Fibroblast of mammary gland (primary cell): ENCODE measurements at places on chromosomes 4 and X.

DNA sequence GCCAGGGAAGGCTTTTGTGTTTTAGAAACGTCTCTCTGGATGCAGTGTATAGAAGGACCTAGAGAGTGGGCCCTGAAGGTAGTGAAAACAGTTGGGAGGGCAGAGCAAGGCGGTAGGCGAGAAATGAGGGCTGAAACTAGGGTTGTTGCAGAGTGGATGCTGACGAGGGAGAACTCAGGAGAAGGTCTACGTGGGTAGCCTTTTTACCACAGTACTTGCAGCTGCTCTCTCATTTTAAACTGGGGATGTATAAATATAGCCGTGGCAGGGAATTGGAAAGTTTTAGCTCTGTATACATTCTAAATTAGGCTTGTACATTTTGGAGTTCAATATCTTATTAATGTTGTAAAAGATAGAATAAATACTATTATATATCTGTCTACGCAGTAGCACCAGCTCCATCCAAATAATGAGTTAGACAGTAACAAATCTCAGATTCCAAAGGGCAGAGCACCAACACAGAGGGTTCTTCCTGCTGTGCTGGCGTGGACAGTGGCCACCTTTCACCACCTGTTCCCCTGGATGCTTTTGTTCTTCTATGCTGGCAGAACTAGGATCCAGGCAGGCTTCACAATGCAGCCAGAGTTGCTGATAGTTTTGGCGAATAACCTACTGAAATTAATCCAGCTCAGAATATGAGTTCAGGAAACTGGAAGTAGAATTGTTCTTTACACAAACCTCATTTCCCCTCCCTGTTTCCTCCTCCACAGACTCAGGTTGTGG is 31.7 kb downstream of the CCNG2 start:
- no peak for DNase-seq

DNA sequence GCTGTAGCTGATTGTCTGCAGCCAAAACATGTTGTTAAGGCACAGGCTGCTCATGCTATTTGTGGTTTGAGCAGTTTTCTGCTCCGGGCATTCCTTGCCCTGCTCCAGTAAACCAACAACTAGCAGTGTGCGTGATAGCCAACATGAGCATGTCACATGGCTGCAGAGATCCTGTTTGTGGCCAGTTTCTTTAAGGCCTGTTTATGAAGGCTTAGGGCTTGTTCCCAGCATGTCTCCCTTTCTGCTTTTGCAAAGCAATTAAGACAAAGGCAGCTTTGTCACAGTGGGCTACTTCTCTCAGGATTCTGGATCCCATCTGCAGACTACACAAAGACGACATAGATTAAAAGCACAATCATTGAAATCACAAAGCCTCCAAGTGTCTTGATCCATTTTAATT is 160.5 kb downstream of the ZNF518B start:
- DNase-seq: no peak

DNA sequence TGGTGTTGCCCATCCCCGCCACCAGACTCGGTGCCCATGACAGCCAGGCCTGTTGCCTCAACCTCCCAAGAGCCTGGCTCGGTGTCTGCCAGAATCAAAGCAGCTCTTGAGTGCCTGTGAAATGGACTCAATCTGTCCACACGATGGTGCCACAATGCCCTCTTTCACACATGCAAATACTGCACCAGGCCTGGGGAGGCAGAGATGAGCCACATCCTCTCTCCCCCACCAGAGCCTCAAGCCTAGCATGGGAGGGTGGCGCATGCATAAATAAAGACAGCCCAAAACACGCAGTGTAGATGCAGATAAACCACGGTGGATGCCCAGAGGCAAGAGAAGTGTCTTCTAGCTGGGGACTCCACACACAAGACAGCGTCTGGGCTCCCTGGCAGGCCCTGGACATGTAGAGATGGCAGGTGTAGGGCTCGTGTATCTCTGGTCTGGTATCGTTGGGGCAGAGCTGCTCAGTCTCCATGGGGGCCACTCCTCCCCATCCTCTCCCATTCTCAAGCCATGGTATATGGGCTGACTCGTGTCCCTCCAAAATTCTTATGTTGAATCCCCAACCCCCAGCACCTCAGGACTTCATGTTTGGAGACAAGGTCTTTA is 65.6 kb downstream of the JAKMIP1 start:
- DNase-seq: no peak

DNA sequence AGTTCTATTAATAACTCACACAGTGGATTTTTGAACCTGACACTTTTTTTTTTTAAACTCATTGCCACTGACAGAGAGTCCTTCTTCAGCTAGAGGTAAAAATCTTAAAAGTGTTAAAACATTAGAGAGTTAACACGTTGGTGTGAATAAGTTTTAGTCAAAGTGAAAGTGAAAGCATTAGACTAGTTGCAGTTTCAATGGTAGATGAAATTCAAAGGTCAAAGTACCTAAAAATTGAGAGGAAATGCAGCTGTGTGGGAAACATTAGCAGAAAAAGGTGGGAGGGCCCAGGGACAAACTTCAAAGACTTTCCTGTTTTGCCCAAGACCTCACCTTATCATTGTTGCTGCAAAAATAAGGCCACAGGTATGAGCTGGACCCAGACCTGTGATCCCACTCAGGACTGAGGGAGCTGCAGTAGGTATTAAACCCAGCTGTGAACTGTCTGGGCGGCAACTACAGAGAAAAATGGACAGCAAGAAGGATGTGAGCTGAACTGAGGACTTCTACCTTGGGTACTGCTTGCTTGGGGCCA is 17.6 kb upstream of the GABRA4 start:
- no peak for DNase-seq

DNA sequence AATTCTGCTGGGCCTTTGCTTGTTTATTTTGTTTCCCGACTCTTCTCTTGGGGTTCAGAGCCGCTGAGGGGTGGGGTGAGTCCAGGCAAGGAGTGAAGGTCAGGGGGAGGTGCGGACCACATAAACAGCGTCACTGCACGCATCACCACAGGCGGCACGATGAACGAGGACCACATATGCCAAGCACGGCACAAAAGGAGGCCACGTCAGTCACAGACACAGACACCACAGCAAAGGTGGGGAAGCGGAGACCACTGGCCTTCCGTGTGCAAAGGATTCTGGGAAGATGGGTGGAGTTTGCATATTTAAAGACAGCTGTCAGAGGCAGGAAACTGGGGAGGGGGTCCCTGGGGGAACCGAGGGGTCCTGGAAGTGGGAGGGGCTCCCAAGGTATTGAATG is 10.3 kb upstream of the TIMP1 start:
- no peak for DNase-seq

GRCh38 chr4:76658231-76659102 is 223.4 kb downstream of the SHROOM3 start:
- DNase-seq: peak; percentile 87

GRCh38 chrX:94400488-94400887 is 726.5 kb downstream of the FAM133A start:
- DNase-seq: no peak

- DNase-seq: no peak
Measured at GRCh38 chrX:85882601-85883000, 164.8 kb downstream of the CHM start.

GRCh38 chr4:74618659-74619058 is 173.7 kb downstream of the AREG start:
- DNase-seq: peak; percentile 86

DNA sequence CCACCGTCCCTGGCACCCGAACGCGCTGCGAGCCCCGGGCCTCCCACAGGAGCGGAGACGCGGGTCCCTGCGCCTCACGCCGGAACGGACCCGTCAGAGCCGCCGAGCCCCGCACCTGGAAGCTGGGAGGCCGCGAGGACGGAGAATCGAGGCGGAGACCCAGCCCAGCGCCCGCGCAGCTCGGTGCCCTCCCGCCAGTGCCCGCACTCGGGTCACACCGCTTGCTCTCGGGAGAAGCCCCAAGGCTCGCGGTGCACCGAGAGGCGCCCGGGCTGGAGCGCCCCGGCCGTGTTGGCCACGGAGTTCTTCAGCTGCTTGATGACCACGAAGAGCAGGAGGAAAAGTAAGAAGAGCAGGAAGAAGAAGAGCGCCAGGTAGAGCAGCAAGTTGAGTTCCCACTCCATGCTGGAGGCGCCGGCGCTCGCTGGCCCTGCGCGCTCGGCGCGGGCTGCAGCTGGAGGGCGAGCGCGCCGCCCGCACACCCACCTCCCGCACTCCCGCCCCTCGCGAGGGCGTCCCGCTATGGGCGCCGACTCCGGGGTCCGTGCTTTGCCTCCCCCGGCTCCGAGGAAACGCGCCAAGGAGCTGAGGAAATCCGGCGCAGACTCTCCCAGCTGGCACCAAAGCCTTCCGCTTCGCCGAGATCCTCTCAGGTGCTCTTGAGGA is at the start of gene SMIM43:
SMIM43 (minus strand) TSS at position 463 of the 666 bp plus-strand sequence; CDS start at position 404, 59 bp downstream.
- no peak for DNase-seq

DNA sequence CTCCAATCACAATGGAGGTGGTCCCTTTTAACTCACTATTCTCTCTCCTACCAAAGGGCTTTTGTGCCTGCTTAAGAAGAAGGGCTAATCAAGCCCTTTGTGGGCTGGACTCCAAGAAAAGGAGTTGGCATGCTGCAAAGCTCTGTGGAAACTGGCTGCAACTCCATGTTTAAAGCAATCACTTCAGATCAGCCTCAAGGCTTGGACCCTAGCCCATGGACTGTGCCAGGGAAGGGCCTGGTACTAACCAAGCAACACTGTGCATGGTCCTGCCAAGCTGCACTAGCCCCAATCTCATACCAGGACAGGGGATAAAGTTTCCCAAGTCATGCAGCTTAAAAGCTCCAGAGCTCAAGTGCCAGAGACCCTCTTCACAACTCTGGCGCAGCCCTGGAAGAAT is 86.7 kb downstream of the ATP8A1 start:
- no peak for DNase-seq

DNA sequence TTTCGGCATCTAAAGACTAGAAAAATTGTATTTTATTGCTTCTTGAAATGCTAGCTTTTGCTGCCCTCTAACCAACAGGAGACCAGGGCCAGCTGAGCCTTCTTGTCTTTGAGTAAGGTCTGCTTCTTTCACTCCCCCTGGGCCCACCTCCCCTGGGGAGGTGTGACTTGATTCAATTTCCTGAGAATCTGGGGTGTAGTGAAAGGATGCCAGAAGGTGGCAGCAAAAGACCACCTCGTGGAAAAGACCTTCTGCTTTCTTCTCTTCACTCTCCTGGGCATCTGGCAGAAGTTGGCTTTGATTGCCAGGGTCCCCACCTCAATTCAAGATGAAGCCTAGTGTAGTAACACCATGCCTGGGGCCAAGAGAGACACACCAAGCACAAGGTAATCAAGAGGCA is 96.5 kb upstream of the MAOA start:
- peak; percentile 57 for DNase-seq

DNA sequence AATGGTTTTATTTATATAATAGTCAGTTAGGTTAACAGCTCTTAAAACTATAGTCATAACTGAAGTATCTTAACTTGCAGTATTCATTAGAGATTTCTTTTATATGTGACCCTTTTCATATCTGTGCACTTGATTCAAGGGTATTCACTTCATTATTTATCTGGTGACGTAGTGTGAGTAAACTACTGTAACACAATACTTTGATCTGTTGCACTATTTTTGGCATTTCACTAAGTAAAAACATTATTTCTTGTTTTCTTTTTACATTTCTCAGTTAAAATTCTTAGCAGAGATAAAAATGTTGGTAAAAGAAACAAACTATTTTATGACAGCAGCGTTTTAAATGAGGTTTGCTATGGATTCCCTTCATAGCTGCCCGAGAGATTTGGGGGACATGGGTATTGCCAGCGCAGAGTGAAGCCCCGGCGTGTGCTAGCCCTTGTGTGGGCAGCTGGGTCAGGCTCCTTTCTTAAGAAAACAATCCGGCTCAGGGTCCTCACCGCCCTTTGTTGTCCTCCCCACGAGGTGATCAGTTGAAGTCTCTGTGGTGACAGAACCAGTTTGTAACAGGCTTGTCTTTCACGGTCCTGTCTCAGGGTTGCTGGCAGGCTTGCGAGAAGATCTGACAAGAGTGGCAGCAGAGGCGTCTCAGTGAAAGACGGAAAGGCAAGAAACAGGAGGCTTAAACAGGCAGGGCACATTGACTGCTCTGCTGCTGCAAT is 293.4 kb downstream of the BMPR1B start:
- DNase-seq: no peak

DNA sequence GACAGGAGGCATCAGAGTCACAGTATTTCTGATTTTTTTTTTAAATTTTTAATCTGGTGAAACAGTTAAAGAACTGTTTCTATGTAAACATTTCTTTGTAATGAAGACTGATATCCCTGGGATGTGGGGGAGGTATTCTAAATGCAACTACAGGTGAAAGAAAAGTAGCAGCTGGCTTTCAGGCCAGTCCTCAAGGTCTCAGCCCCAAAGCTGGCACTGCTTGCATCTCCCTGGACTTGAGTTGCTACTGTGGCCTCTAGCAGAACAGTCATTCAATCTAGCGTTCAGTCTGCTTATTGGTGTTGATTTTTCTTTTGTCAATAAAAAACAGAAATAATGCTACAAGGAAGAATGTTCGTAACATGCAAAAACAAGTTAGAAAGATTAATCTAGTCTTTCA is 4.9 kb downstream of the MBNL3 start:
- no peak for DNase-seq

DNA sequence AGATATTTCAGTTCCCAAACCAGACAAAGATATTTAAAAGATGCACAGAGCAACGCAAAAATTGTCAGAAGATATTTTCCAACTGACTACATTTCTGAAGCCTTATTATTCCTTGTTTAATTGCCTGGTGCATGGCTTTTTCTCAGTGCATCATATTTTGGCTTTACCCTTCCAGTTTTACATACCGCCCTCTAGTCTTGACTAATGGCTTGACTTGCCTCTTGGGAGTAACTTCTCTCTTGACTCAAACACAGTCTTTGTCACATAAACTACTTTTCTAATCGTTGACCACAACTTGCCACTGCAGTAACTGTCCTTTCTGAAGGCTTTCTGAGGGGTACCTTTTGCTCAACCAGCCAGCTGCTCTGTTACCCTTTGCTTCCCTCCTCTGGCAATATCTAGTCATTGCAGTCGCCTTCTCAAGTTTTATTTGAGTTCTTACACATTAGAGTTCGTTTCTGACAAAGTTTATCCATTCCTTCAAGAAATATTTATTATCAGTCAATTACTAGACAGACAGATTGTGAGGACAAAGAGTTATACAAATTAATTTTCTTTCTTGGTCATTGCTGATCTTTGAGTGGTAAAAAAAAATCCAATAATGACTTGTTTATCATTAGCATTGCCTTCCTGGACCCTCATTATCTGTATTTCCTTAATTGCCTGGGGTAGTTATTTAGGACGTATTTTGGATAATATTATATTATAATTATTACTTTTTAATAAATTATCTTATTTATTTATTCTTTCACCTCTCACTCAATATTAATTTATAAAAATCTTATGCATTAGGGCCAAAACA is 506.9 kb upstream of the PCDH10 start:
- peak; percentile 9 for DNase-seq

GRCh38 chr4:1167244-1167949 is 5.0 kb downstream of the SPON2 start:
- DNase-seq: peak; percentile 93

- DNase-seq: no peak
Measured at GRCh38 chr4:102416765-102417164, 71.5 kb upstream of the SLC39A8 start.

- DNase-seq: no peak
Measured at GRCh38 chr4:404006-404405, 66.4 kb downstream of the ZNF141 start.

- DNase-seq: peak; percentile 6
Measured at GRCh38 chr4:141730805-141731204, 94.4 kb downstream of the IL15 start.
